A172 (cell line): ENCODE measurements at places on chromosomes 11 and 22. TPM values are rescaled to one million over a fixed set of nuclear protein-coding genes. Genes with fewer than 3 reads are reported as not detected.

The ADORA2A gene
- total RNA-seq = 0.52 and 5.1 TPM in 2 replicates

The UPK3A gene
- total RNA-seq = not detected in 2 replicates

The TTC36 gene
- total RNA-seq = not detected in 2 replicates

The LMO2 gene
- 0.65 and 0.98 TPM in 2 replicates for total RNA-seq

The HSPA8 gene
- 3,086 and 3,613 TPM in 2 replicates for total RNA-seq

The ATP5MG gene
- total RNA-seq = 49.2 and 49.7 TPM in 2 replicates

The RIMBP3C gene
- 0.50 and 0.62 TPM in 2 replicates for total RNA-seq

The PATE2 gene
- not detected in 2 replicates for total RNA-seq

The ALX4 gene
- 3.8 and 3.9 TPM in 2 replicates for total RNA-seq

The E2F8 gene
- total RNA-seq = 6.5 and 8.2 TPM in 2 replicates

The TSSK2 gene
- not detected in 2 replicates for total RNA-seq

The OR52I1 gene
- not detected in 2 replicates for total RNA-seq

The P2RX6 gene
- 2.8 and 3.5 TPM in 2 replicates for total RNA-seq

DNA sequence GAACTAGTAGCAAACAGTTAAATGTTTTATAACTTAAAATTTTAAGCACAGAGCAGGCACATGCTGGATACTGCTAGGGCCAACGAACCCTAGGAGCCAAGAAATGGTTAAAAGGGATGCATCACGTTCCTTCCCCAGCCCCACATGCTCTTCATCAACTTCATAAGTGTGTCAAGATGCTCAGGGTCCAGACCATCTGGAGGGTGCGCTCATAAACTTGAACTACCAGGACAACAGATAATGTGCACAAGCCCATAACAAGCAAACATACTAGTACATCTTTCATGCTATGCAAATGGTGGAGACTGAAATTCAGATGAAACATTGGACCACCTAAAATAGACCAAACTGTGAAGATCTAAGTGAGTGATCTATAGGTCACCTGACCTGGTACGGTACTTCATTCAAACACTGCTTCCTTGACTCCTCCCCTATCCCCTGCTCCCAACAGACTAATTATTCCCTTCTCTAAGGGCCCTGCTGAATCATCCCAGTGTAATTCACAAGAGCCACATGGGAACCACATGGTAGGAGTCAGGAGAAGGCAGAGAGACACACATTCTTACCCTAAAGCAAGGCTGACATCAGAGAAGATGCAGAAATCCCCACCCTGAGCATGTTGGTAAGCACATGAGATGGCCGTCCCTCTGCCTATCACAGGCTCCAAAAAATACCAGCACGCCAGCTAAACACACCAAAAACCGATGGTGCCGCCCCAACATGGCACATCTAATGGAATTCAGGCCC, 83.9 kb downstream of the ETS1 start:
- DNase-seq = peak; percentile 73

- no peak for DNase-seq
Measured at GRCh38 chr22:42379966-42380537, 52.2 kb downstream of the NFAM1 start.

DNA sequence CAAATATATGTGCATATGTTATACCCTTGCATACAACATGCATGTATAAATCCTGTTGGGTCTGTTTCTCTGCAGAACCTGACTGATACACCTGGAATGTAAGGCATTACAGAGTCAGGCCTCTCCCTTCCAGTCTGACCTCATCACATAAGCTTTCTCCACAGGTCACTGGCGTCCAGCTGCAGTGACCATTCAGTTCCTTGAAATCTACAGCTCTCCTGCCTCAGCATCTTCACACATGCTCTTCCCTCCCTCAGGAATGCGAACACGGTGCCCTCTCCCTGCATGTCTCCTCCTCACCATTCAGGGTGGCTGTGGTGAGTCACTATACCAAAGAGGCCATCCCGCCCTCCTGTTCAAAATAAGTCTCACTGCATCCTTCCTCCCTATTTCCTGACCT, 657.8 kb upstream of the B3GAT1 start:
- DNase-seq = peak; percentile 11

GRCh38 chr11:129061492-129062230, 119.0 kb upstream of the TP53AIP1 start:
- peak; percentile 79 for DNase-seq

GRCh38 chr11:57527056-57527631, 3.4 kb downstream of the TIMM10 start:
- peak; percentile 49 for DNase-seq

GRCh38 chr22:44550711-44551491, 52.9 kb upstream of the RTL6 start:
- peak; percentile 64 for DNase-seq

- no peak for DNase-seq
Measured at GRCh38 chr11:46426233-46426991, 34.8 kb upstream of the CHRM4 start.

GRCh38 chr11:106072804-106073203, 4.3 kb downstream of the KBTBD3 start:
- no peak for DNase-seq

- DNase-seq = peak; percentile 91
Measured at GRCh38 chr22:18156878-18157713, 7.1 kb downstream of the USP18 start.

DNA sequence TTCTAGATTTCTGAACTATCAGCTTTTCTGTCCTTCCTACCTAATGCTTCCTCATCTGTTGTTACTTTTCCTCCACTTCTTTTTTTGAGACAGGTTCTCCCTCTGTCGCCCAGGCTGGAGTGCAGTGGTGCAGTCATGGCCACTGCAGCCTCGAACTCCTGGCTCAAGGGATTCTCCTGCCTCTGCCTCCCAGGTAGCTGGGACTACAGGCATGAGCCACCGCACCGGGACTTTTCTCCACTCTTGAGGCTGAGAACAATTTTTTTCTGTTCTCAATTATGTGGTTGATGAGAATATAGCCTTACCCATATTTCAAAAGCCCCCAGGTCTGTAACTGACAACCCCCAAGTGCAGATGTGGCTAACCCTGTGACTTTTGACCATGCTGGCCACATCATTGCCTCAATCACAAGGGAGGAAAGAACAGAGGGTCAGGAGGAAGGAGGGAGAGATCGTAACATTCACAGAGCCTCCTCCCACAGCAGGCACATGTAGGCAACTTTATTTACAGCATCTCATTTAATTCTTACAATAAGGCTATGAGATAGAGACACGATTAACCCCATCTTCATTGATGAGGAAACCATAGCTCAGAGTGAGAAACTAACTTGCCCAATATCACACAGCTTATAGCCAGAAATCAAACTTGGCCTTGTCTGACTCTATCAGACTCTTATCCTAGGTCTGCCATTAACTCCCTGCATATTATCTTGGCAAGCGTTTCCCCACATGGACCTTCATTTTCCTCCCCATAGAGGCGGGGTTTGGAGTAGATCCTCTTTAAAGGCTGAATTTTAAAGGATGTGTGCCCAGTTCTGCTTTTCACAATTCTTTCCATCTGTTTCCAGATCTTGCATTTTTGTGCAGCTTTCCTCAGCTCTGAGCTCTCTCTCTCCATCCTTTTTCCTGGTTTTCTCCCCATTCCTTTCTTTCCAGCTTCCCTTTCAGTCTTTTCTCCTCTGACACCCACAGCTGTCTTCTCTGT, 9.6 kb downstream of the POU2F3 start:
- DNase-seq = no peak

DNA sequence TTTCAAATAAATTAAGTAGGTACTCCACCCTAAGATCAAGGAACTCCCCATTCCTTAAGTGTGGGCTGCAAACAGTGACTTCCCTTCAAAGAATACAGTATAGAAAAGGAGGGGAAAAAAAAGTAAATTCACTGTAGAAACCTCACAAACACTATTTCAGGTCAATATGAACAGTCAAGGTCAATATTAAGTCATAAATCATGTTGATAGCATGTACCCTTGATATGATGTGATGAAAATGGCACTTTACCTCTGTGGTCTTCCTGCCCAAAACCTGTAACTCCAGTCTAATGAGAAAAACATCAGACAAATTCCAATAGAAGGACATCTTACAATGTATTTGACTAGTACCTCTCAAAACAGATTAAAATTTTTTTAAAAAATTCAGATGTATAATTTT, 8.2 kb downstream of the CKAP5 start:
- DNase-seq = no peak

GRCh38 chr22:23913306-23913660, 19.1 kb downstream of the MIF start:
- no peak for DNase-seq

- no peak for DNase-seq
Measured at GRCh38 chr22:19622061-19622441, 92.3 kb upstream of the SEPTIN5 start.

GRCh38 chr11:71977743-71978418, 20.8 kb upstream of the IL18BP start:
- peak; percentile 50 for DNase-seq

GRCh38 chr11:107272561-107272960, 185.1 kb downstream of the CWF19L2 start:
- no peak for DNase-seq

GRCh38 chr22:30822216-30823014, 127.7 kb downstream of the OSBP2 start:
- no peak for DNase-seq

DNA sequence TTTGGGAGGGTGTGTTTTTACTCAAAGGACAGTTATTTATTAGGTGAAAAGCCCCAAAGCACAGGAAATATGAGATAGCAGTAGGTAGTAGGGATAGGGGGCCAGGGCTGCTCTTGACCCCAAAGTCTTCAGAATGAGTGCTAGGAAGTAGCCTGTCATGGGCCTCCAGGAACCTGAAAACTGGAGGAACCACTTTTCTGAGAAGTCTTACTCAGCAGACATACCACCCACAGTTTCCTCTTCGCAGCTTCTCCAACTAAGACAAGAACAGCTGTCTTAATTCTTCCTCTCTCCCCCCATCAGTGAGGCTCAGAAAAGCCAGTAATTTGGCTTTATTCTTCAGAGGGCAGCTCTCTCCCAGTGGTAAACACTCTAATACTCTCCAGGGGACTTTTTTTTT, 84.0 kb upstream of the CTSC start:
- no peak for DNase-seq

DNA sequence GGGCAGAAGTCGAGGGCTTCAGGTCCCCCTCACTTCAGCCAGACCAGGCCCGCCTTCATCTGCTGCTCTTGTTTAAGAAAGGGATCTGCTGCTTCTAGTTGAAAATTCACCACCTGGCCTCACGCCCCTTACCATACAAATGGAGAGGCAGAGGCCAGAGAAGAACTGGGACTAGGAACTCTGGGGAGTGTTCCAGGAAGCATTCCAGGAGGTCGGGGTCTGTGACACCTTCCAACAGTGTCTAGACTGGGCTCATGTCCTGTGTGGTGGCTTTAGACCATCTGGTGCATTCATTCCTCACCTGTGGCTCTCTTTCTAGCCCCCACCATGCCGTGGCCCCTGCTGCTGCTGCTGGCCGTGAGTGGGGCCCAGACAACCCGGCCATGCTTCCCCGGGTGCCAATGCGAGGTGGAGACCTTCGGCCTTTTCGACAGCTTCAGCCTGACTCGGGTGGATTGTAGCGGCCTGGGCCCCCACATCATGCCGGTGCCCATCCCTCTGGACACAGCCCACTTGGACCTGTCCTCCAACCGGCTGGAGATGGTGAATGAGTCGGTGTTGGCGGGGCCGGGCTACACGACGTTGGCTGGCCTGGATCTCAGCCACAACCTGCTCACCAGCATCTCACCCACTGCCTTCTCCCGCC, 12.3 kb downstream of the TSKU start:
- DNase-seq = no peak

GRCh38 chr11:18111005-18111404, 5.1 kb upstream of the SAAL1 start:
- DNase-seq = no peak

- DNase-seq = no peak
Measured at GRCh38 chr11:130203766-130204702, 44.5 kb downstream of the ST14 start.

- DNase-seq = no peak
Measured at GRCh38 chr22:23089010-23089409, 18.7 kb downstream of the GNAZ start.

DNA sequence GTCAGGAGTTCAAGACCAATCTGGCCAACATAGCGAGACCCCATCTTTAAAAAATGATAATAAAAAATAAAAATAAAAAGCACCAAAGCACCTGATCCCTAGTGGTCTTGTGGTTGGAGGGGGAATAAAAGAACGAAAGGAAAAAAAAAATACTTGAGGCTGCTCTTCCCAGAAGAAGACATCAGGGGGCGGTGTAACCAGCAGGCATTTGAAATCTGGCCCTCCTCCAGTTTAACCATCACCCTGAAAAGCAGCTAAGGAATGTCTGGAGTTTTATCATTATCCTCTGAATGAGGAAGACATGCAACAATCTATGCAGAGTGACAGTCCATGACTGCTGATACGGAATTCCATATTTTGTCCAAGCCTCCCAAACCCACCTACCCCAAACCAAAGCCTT, 5.6 kb upstream of the KCTD17 start:
- peak; percentile 15 for DNase-seq

- peak; percentile 93 for DNase-seq
Measured at GRCh38 chr11:43868852-43869567, 11.6 kb upstream of the ALKBH3 start.

DNA sequence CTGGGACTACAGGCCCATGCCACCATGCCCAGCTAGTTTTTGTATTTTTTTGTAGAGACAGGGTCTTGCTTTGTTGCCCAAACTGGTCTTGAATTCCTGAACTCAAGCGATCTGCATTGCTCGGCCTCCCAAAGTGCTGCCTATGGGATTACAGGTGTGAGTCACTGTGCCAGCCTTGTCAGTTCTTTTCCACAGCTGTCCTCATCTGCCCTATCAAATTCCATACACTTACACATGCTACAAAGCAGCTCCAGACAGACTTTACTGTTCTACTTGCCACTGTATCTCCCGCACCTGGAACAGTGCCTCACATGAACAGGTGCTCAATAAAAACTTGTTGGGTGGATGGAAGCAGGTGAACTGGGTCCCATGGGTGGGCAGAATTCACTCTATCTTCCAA, 8.2 kb downstream of the STX5 start:
- no peak for DNase-seq

GRCh38 chr22:33539202-33539901, 380.9 kb downstream of the LARGE1 start:
- DNase-seq = no peak

DNA sequence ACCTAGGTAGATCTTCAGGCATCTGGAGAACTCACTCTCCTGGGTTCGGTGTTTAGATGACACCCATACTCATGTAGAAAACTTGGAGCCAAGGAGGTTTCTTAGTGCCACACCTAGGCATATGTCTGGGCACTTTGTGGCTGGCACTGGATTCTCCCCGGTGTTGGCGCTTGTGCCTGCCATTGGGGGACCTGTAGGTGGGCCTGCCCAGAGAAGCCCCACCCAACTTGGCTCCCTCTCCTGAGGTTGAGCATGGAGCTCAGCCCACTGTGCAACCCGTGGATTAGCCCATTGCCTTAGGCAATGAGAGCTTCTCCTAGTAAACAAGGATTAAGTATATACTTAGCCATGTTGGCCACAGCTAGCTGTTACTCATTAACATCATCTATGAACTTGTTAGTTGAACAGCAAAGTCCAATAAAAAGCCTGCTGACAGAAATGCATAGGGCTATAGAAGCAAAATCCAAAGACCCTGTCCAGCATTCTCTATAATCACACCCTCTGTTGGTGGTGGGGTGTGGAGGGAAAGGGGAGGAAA, 335.5 kb upstream of the CHORDC1 start:
- DNase-seq = no peak
